ENCODE measurements at places on chromosomes 3 and 15.

- no peak for DNase-seq
Observed at GRCh38 chr3:126997455-126998038, 14.6 kb downstream of the PLXNA1 start.

GRCh38 chr15:99536422-99537040 is 29.3 kb upstream of the MEF2A start:
- no peak for DNase-seq

- no peak for DNase-seq
Observed at GRCh38 chr15:62063825-62064635, 2.7 kb upstream of the C2CD4A start.

DNA sequence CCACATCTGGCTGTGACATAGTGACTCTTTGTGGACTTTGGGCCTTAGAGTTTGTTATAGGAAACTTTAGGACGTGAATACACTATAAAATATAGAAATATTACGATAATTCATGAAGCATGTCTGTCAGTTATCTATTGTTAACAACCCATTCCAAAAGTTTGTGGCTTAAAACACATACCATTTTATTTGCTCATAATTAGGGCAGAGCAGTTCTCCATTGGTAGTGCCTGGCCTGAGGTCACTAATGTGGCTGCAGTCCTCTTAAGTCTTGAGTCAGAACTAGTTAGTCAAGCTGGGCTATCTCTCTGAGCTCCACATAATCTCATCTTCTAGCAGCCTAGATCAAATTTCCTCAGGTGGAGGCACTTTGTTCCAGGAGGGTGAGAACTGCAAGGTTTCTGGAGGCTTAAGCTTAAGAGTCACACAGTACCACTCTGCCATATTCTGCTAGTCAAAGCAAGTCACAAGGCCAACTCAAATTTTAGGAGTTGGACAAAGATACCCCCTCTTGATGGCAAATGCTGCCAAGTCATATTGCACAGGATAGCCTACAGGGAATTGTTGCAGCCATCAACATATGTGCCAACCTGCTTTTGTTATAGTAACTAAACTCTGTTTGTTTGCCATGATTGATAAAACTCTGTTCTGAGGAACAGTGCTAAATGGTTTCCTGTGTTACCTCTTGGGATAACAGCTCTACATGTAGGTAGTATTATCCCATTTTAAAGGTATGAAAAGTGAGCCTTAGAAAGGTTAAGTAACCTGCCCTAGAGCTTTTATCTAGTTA is 8.7 kb downstream of the ATXN7 start:
- no peak for DNase-seq

- DNase-seq, result no peak
Observed at GRCh38 chr3:190205739-190206138, 85.0 kb upstream of the P3H2 start.

DNA sequence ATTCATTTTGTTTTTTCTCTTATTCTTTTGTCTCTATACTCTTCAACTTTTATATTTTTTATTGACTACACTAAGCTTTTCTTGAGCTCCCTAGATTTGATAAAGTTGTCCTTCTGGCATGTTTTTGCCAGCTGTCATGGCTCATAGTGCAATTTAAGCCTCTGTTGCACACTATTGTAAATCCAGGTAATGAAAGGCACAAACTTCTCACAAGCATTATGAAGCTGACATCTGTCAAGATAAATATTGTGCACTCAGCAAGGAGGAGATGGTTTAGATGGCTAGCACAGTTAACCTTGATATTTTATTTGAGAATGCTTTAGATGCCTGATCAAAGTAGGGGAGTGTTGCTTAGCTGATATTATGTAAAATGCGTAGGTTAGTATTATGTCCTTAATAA is 1280.9 kb downstream of the NSUN3 start:
- DNase-seq, result no peak

- no peak for DNase-seq
Observed at GRCh38 chr15:43150191-43150929, 17.0 kb downstream of the TMEM62 start.
